ENCODE measurements at places on chromosomes 13 and 19. TPM values are rescaled to one million over a fixed set of nuclear protein-coding genes. Genes with fewer than 3 reads are reported as not detected.

The SLITRK1 gene
- polyA plus RNA-seq = not detected

The ETV2 gene
- polyA plus RNA-seq = 1.4 TPM

The PRR22 gene
- 0.15 TPM for polyA plus RNA-seq

The C19orf81 gene
- polyA plus RNA-seq = not detected

The ZNF726 gene
- 1.6 TPM for polyA plus RNA-seq

The OR7A17 gene
- polyA plus RNA-seq = not detected

GRCh38 chr19:41457241-41457640, 14.3 kb downstream of the ERICH4 start:
- DNase-seq = no peak

DNA sequence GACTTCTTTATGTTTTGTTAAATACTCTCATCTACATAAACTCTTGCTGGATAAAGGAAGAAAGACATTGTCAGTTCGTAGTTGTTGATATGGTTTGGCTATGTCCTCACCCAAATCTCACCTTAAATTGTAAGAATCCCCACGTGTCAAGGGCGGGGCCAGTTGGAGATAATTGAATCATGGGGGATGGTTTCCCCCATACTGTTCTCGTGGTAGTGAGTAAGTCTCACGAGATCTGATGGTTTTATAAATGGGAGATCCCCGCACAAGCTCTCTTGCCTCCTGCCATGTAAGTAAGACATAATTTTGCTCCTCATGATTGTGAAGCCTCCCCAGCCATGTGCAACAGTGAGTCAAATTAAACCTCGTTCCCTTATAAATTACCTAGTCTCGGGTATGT, 3.6 kb downstream of the ADGRE1 start:
- DNase-seq = peak; percentile 44

GRCh38 chr13:24097064-24097463, 63.5 kb upstream of the SPATA13 start:
- no peak for DNase-seq

DNA sequence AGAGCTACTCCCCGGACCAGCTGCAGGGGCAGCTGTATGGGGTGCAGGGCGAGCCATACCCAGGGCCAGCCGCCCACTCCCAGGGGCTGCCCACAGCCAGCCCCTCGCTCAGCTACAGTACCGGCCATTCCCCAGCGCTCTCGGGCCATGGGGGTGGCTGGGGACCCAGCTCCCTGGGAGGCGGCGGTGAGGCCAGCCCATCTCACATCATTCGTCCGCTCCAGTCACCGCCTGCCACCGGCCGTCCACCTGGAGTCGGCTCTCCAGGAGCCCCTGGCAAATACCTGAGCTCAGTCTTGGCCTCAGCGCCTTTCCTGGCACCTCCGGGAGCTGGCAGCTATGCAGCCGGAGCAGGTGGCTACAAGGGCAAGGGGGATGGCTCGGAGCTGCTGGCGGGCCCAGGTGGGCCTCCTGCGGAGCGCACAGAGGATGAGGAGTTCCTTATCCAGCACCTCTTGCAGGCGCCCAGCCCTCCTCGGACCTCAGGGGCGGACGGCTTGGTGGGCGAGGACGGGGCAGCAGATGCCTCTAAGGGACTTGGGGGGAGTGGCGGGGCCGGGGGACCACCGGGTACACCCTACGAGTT, 4.9 kb downstream of the PRR12 start:
- no peak for DNase-seq

GRCh38 chr19:6952956-6953355, 65.6 kb downstream of the ADGRE1 start:
- DNase-seq = no peak

- DNase-seq = no peak
Observed at GRCh38 chr19:5697890-5698634, 8.0 kb downstream of the RPL36 start.

- DNase-seq = no peak
Observed at GRCh38 chr19:5035105-5035761, 66.3 kb downstream of the KDM4B start.

DNA sequence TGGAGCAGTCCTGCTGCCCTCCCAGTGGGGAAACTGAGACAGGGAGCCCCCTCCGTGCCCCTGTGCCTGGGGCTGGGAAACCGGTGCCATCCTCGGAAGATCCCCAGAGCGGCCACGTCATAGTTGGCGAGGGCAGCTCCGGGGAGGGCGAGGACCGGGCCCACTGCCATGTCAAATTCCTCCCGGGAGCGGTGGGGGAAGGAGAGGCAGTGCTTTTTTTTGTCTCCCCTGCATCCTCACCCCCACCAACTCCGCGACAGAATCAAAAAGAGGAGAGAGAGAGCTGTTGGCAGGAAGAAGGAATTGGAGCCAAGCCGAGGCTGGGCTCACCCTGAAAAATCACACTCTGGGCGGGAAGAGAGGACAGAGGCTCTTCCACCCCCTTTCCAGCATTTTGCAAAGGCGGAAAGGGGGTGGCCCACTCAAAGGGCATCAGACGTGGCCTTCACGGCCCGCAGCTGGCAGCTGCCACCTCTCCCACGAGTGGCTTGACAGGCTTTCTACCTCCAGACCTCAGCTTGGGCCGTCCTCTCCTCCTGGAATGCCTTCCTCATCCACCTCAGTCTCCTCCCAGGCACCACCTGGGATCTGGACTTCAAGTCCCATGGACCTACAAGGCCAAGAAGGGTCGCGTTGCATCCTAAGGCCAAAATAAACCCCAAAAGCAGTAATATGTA, 19.6 kb upstream of the NFIC start:
- DNase-seq = no peak

GRCh38 chr13:41054919-41055619, 6.2 kb upstream of the WBP4 start:
- DNase-seq = no peak

DNA sequence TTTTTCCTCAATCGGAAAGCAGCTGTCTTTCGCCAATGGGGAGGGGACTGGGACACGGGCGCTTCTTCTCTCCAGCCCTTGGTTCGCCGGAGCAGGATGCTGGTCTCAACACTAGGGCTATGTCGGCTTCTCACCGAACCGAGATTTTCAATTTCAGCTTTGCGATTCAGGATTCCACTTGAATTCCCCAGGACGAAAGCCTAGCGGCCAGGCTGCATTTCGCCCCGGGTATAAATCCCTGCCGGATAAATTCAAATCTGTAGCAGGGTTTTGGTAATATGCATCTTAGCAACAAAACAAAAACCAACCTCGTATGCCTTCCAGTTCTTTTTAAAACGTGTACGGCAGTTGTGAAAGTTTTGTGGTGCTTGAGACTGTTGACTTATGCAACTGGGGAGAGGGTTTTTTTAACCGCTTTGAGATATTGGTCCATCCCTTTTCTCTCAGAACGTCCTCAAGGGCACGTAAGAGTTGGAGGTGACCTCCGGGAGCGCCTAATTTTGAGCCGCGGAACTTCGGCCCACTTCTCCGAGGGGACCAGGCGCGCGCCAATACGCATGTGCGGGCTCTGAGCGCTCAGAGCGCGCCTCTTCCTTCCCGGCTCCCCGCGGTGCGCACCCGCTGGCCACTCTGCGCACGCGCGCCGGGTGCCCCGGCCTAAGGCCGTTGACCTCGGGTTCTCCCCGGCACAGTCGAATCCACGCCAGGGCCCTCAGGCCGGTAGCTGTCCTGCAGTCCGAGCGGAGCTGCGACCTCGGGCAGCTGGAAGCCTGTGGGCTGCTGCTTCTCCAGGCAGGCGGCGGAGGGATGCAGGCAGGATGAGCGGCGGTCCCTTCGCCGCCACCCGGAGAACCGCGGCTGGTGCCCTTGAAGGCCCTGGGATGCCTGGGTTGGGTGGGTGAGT, 7.6 kb downstream of the POU4F1 start:
- no peak for DNase-seq

GRCh38 chr19:10976131-10976892, 15.5 kb downstream of the SMARCA4 start:
- DNase-seq = no peak
